ENCODE measurements at places on chromosomes 2 and 18.
A peak's percentile ranks its signal among the peaks of the same experiment; 100 is the strongest.

DNA sequence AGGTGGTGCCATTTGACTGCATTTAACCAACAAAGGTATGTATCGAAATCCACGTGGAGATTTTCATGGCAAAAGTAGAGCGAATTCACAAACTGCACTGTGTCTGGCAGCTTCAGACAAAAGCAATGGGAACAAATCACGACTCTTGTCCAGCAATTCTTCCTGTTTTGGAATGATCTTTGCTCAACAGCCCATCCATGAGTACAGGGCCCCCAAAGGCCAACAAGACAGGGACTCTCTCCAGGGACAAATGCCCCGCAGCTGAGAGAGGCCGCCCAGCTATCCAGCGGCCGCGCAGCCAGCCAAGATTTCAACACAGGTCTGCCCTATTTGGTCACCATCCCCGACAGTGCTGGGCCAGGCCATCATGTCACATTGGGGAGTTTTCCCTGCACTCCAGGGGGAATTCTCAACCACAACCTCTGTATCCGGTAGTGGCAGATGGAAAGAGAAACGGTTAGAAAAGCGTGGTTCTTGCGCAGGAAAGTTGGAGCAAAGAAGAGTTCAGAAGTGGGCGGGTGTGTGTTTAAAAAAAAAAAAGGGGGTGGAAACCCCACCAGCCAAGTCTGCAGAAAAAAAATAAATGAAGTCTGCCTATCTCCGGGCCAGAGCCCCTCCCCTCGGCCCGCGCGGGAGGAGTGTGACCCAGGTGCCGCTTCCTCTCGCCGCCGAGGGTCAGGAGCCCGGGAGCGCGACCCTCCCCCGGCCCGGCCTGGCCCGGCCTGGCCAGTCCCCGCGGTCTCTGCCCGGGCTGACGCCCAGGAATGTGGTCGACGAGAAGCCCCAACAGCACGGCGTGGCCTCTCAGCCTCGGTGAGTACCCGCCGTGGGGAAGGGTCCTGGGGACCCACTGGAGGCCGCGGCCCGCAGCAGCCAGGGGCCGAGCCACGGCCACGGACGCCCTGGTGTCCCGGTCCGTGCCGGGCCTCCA lies at the start of gene GYPC:
Gene GYPC, plus strand, starts transcription at position 659 of the 931 bp plus-strand sequence. Its CDS starts 106 bp downstream, at position 765.
- peak; percentile 63 for DNase-seq

DNA sequence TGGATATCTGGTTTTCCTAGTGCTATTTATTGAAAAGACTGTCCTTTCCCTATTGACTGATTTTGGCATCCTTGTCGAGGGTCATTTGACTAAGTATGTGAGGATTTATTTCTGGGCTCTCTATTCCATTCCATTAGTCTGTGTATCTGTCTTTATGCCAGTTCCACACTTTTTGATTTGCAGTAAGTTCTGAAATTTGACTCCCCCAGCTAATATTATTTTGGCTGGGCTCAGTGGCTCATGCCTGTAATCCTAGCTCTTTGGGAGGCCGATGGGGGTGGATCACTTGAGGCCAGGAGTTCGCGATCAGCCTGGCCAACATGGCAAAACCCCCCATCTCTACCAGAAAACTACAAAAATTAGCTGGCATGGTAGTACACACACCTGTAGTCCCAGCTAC lies 46.8 kb upstream of the GAREM2 start:
- no peak for DNase-seq

DNA sequence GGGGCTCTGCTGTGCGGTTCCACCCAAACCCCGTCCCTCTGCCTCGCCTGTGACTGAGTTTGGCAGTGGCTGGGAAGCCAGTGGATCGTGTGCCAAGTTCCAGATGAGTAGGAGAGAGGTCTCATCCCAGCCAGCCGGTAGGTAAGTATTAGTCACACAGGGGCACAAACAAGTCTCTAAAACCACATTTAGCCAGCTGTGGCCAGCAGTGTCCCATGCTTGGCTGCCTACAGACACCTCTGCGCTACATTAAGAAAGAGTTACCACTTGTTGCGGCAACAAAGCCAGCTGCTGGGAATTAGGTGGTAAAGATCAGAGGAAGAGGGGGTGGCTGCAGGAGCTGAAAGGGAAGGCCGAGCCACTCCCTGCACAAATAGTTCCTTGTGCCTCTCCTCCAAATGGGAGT lies 81.2 kb downstream of the GATA6 start:
- DNase-seq = no peak

DNA sequence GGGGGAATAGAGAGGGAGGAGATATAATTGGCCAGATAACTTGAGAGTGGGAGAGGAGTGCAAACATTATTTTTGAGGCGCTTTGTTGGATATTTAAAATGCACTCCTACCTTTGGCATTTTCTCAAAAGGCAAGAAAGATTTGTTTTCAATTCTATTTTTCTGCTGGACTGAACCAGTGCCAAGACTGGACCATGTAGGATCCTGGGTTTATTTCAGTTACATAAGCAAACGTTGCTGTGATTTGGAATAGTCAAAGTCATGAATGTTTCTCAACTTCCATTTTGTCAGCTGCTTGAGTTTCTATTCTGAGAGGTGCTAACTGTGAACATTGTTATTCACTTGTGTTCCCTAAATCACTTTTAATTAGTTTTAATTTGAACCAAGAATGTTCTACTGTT lies 8.9 kb upstream of the CHRNA1 start:
- DNase-seq = no peak

DNA sequence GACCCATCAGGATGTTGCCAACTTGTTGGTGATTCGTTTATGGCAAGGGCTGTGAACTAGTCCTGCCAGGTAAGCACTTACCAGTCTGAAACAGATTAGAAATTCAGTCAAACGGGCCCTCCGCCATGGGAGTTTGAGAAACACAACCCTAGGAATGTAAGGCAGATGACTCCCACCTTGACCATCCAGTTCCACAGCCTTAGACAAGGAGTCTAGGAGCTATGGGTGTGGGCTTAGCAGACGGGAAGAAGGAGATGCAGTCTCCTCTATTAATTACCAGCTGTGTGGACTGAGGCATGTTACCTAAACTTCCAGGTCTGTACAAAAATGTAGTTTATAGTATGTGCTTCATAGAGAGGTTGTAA lies 319.4 kb upstream of the NCKAP5 start:
- DNase-seq = no peak

DNA sequence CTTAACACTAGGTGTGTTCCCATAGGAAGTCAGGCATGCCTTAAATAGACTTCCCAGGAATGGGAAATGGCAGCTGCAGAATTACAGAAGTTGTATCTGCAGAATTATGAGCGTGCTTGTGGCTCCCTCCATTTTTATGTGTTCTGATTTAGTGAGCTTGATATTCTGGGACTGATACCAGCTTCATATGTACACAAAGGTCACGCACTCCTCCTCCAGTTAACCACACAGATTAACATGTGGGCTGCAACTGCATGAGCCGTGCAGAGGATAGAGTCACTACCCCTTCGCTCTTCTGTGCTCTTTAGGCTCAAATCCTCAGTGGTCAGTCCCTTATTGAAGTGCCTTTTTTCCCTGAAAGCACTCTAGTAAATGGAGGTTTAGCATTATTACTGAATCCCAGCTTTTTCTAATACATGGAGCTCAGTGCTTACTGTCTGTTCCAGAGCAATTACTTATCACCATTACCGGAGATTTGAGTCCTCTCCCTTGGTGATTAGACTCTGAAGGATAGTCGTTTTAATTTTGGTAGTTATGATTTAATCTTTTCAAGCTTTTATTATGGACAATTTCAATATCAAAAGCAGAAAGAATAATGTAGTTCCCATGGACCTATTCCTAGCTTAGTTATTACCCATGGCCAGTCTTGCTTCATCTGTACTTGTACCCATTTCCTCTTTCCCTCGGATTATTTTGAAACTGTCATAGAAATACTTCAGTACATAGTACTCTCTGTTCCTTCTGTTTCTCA lies 238.3 kb downstream of the PRKCE start:
- no peak for DNase-seq

DNA sequence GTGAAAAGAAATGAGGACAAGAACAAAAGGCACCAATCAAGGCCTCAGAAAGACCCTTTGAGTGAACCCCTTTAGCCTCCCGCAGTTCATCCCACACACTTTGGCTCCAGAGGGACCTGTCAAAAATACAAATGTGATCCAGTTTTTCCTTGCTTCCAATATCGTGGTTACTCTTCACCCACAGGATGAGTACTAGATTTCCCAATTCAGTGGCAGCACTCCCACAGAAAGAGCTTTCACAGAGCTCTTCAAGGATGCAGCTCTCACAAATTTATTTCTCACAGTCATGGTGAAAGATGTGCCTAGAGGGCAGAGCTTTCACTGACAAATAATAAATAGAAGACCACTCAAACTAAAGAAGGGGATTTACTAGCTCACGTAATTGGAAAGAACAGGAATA lies 3.0 kb upstream of the GFPT1 start:
- DNase-seq = no peak

DNA sequence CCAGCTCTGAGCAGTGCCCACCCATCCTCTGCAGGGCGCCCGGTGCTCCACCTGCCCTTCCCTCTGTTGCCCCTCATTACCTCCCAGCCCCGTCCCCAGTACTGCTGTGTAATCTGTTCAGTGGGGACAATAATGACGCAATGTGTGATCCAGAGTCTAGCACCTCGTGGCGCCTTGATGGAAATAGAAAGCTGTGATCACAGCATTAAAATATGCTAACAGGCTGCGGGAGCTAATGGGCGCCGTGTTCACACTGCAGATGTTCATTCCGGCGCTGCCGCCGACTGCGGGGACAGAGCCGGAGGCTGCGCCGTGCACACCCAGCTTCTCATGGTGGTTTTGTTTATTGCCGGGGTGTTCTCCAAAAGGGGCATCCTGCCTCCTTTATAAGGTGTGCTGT lies 235.2 kb downstream of the LDLRAD4 start:
- no peak for DNase-seq

DNA sequence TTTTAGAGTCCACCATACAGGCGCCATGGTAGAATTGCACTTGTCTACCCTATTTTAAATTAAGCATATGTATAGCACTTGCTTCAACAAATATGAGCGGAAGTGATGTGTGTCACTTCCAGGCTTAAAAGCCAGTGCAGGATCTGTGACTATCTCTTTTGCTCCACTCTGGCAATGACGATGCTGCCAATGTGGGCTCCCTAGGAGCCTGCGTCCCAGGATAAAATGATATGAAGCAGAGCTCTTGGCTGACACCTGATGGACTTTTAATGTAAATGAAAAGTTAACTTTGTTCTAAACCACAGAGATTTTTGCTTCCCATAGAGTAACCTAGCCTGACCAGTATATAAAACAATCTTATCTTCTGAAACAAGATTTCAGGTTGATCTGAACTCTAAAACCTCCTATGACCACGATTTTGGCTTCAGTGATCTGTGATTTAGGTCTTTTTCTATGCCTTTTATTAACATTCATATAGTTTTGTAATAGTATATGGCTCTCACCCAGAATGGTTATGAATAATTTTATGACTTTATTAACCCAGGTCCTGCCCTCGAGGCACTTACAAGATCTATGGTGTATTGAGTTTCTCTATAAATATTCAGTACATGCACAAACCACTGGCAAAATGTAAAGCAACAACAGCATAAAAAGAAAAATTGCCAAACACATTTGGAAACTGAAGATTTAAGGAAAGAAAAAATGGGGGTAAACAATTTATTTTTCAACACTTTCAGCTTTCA lies 422.5 kb upstream of the PIK3C3 start:
- DNase-seq = no peak

GRCh38 chr2:97870396-97870843 lies 125.3 kb downstream of the TMEM131 start:
- peak; percentile 62 for DNase-seq

- no peak for DNase-seq
These were observed 86.9 kb downstream of the FAM117B start for GRCh38 chr2:202721621-202722020.

- no peak for DNase-seq
These were observed 58.0 kb upstream of the ARL5A start for GRCh38 chr2:151886241-151886640.

- DNase-seq = no peak
These were observed 10.0 kb upstream of the D2HGDH start for GRCh38 chr2:241724259-241724974.

DNA sequence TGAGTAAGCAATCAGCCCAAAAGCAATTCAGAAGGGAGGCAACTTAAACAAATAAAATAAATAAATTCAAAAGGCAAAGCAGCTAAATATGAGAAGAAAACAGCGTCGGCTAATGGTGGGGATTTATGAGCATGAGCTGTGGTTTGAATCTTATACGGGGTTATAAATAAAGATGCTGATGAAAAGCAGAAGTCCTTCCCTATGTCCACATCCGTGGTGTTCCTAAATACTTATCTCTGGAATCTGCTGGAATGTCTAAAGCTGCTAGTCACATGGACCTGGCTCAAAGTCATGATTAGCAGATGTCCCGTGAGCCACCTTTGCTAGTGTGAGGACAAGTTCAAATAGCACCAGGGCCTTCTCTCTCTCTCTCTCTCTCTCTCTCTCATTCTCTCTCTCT lies 33.8 kb downstream of the SMIM21 start:
- no peak for DNase-seq

- no peak for DNase-seq
These were observed 2.4 kb downstream of the ITGA4 start for GRCh38 chr2:181459621-181460021.

- DNase-seq = no peak
These were observed 641.6 kb downstream of the SUCLG1 start for GRCh38 chr2:83817511-83817910.

DNA sequence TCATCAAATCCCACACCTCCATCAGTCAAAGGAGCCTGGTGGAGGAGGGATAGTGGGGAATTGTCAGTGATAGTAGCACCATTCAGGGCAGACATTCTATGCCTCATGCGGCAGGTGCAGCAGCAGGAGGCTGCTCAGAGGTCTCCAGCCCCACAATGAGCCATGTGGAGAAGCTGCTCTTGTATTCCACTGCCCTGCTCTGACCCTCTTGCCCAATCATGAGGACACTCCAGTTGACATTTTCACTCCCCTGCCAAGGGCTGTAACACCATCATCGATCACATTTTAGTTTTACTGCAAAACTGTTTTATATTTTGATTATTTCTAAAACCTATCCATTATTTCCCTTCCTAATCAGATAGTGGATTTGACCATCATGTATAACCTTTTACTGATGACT lies 487.6 kb upstream of the KLHL29 start:
- DNase-seq = no peak

GRCh38 chr2:119259296-119259860 lies 35.7 kb downstream of the STEAP3 start:
- no peak for DNase-seq

DNA sequence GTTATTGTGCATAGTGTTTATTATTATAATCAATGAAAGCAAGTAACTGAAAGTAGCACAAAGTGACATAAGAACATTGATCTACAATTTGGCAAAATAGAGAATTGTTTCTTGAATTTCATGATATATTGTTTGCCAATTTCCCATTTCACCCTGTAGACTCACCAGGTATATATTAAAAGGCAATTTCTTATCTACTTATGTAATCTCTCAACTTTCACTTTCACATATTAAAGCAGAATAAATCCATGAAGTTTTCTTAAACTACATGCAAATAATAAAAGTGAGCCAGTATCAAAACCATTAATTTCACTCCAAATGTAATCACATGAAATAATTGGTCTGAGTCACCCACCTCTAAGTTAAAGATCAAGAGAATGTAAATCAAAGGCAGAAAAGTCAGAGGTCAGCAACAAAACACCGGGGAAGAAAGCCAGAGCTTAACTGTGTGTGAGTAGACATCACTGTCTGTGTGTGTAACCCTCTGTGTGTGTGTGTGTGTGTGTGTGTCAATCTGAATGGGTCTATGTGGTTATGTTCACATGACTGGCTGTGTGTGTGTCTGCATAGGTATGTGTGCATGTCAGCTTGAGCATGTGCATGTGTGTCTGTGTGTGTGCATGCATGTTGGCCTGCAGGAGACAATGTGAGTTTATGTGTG lies 44.1 kb downstream of the ZNF385B start:
- DNase-seq = no peak

- no peak for DNase-seq
These were observed 323.4 kb downstream of the GALNT13 start for GRCh38 chr2:154194909-154195643.

- DNase-seq = peak; percentile 86
These were observed 4.9 kb downstream of the ZAP70 start for GRCh38 chr2:97718051-97718882.

All from immature natural killer cell (primary cell).